ENCODE measurements at places on chromosomes 3 and 15.

DNA sequence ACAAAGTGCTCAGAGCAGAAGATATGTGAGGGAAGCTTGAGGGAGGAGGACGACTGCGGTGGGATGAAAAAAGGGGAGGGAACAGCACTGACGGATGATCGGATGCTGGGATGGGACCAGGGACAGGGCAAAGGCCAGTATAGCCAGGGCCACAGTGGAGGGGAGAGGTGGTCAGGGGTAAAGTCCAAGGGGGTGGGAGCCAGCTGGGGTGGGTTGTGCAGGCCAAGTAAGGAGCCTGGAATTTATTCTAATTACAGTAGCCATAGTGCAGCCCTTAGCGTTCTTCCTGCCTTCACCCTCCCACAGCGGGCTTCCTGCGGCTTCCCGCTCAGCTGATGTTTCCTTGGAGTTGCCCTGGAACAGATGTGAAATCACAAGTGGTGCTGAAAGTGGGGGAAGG lies 7.6 kb upstream of the APEH start:
- DNase-seq = no peak

DNA sequence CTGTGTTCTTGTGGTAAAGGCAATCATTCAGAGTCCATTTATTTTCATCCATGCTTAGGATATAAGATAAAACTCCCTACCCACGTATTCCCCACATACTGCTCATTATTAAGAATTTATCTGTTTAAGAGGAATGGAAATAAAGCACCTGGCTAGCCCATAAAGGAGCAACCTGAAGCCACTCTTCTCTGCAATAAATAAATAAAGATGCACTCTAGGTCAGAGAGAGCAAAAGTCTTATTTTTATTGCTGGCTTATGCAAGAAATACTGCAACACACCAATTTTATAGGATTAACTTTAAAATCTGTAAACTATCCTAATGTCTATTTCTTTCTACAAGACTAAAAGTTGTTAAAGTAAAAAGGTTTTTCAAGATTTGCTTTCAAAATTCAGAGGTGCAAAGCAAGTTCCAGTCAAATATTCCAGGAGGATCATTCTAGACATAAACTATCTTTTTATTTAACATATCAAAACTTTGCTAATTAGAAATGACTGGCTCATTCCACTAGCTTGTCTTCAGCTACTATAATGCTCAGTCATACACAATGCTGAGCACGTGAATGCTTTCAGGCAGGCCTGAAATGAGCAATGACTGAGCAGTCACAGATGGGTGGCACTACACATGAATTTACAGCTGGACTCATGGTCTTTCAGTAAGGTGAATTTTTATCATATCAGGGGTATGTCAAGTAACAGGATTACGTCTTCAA lies 7.1 kb downstream of the TJP1 start:
- no peak for DNase-seq

DNA sequence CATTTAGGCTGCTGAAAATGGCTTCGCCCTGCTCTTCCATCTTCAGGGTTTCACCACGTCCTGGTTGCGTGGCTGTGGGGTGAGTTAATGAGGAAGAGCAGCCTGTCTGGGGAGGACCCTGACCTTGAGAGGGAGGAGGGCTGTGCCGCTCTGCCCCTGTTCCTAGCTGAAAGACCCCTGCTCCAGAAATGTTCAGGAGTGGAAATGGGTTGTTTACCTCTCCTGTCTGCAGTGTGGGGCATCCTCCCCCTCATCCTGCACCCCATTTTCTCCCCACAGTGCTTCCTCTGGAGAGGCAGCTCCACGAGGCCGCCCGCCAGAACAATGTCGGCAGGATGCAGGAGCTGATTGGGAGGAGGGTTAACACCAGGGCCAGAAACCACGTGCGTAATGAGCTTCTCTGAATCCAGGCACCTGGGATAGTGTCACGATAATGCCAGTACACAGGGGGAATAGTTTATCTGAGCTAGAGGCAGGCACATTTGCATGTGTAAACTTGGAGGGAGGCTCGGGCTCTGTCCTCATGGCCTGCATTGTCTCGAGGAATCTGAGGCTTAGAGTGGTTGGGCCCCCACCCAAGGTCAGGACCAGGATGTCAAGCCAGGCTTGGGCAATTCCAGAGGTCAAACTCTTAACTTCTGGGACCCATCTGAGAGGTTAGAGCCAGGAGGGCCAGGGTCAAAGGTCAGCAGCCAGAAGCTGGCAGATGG lies 4.0 kb downstream of the ANKDD1A start:
- DNase-seq = no peak

GRCh38 chr3:105140899-105141367 lies 225.8 kb upstream of the ALCAM start:
- no peak for DNase-seq

DNA sequence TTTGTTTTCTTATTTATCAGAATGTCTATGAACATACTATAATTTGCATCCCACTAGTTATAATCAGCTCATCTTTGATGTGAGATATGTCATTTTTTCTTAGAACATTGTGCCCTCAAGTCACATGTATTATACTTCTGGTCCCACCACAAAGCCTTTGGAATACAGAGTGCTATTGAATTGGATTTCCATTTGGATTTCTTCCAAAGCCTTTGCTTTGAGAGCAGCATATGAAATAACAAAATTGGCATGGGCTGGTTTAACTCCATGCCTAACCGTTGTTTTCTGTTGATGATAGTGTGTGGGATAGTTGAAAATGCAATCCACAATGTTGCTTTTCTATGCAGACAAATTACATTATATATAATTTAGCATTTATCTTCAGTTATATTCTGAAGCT lies 284.5 kb upstream of the PLSCR5 start:
- DNase-seq = no peak

DNA sequence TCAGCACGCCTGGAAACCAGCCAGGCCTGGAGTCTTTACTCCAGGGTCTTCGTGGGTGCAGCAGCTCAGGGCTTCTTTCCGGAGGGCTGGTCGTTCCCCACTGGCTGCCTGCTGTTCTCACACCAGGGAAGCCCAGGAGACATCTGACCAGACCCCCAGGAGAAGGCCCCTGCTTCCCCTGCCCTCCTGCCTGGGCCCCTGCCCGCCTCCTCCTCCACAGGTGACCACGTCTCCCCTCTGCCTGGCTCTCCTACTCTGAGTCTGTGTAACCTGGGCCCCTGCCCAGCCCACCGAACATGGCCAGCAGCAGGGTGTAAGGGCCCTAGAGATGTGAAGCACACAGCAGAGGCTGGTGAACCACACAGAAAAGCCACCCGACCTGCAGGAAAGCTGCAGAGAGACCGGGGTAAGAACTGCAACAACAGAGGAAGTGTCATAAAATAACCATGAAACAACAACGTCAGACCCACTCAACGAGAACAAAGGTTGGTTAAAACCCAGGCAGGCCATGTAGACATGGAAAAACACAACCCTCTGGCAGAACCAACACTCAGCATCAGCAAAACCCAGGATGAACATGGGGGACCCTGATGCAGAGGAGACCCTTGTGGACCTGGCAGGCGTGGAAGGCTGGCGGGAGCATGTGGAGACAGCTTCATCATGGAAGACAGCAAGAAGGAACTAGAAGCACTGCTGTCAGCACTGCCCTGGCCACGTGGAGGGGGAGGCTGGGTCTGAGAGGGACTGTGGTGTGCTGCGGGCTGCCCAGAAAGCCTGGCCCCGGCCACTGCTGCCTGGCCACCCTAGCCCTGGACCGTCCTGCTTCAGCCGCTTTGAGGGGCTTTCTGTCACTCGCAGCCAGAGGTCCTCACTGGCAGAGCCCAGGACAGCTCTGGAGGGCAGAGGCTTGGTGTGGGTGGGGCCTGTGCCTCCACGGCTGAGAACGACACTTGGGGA lies 20.4 kb downstream of the UROC1 start:
- DNase-seq = no peak

GRCh38 chr3:185046164-185046515 lies 106.7 kb downstream of the C3orf70 start:
- no peak for DNase-seq

DNA sequence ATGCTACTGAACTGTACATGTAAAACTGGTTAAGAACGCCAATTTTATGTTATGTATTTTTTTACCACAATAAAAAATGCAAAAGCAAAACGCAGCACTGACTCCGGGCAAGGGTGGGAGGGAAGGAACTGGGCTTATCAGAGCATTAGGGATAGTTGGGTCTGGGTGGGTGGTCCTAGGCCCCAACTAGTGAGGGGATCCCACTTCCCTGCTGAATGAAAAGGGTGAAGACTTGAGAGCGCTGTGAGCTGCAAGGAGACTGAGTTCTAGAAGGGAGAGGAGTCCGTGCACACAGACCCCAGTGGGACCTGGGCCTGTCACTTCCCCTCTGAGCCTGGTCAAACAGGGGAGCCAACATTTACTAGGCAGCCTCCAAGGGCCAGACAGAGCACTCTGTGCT lies 98.6 kb downstream of the TPRA1 start:
- no peak for DNase-seq

DNA sequence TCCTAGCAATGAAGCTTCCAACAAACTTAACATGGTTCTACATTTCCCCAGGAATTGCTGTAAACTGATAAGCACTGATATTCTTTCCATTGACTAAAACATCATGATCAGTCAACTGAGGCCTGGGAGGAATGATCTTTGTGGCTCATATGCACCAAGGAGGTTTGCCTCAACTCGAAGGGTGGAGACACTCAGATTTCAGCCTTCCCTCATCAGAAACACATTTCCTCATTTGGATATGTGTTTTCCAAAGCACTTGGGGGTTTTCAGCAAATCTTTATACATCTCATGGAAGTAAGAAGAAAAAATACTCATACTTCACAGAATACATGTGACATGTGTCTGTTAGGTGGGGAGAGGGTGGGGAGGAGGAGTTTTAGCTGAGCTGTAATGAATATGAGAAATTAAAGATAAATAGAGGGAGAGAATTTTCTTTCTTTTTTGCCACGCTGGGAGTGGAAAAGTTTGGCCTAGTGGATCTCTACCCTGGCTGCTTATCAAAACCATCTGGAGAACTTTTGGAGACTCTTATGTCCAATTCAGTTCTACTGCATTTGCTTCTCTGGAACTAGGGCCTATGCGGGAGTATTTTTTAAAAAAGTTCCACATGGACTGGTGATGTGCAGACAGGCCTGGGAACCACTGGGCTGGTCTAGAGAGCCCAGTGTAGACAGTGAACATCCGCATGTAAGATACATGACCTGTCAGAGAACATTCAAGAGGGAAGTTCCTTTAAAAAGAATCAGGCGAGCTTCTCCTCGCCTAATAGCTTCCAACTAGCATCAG lies 301.0 kb upstream of the ICE2 start:
- DNase-seq = no peak

- DNase-seq = no peak
Measured at GRCh38 chr3:32591186-32591585, 20.5 kb upstream of the DYNC1LI1 start.

DNA sequence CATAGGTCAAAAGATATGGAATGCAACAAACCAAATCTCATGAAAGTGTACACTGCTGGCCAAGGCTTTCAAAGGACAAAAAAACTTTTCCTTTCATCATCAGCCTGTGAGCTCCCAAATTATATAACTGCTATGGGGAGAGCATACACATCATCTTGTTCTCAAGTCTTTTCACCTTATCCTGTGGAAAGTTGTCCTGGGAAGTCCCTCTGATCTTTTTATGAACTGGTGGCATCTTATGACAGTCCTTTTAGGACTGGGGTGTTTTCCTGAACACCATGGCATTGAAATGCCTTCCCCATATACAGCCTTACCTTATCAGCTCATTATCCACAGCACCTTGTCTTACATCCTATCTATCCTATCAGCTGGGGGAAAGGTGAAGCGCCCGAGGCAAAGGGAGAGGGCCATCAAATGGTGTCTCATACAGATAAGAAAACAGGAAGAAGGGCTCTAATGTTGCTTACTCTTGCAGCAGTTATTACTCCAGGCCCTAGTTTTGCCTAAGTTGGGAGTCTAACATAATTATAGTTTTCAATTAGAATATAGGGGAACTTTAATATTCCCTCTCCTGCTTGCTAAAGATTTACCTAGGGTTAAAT lies 61.5 kb upstream of the GOLIM4 start:
- DNase-seq = no peak

GRCh38 chr15:83533410-83533962 lies 86.3 kb downstream of the SH3GL3 start:
- DNase-seq = no peak

GRCh38 chr3:187805774-187806173 lies 60.5 kb upstream of the BCL6 start:
- DNase-seq = no peak

DNA sequence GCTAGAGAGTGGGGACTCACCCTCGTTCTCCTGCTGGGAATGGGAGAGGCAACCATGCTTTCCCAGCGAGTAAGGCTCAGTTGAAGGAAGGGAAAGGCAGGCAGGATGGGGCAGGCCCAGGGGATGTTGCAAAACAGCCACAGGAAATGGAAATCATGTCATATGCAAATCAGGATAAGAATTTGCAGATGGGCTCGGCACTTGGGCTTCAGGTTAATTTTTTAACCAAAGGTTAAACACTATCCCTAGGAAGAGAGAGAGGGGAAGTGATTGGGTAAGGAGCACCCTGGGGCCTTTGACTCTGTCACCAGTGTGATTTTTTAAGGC lies 14.6 kb upstream of the PLA2G4E start:
- DNase-seq = no peak

- DNase-seq = no peak
Measured at GRCh38 chr3:38367779-38368178, 21.2 kb downstream of the XYLB start.

DNA sequence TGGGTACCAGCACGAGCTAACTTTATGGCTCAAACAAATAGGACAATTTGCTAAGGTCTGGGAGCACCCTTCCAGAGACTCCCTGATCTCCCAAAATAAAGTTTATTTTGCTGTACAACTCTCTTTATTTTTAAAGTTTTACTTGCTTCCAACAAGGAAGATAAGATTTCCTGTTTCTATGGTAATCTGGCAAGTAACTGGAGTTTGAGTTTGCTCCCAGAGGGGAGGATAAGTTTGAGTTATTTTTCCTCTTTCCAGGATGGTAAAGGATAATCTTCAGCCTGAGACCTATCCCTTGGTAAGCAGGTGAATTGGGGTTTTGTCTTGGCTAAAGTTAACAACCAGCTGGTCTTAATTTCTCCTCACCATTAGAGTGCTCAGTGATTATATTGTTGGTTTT lies 1019.4 kb upstream of the ALCAM start:
- DNase-seq = no peak

DNA sequence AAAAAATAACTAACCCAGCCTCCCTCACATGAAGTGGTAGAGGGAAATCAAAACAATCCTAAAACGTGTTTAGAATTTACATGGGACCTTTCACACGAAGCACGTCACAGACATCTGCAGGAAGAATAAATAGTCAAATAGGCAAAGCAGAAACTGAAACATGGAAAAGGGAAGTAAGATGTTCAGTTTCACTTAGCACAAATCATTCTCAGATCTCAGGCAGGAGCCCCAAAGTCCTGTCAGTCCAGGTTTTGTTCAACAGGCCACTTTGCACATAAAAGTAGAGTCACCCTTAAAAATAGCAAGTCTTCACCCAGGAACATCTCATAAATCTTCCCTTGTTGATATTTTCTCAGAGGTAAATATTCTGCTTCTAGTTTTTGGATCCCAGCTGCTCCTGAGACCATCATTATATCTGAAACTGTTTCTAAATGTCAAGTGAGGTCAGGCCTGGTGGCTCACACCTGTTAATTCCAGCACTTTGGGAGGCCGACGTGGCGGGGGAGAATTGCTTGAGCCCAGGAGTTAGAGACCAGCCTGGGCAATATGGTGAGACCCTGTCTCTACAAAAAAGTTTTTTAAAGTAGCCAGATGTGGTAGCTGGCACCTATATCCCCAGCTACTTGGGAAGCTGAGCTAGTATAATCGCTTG lies 1.9 kb downstream of the RUBCN start:
- no peak for DNase-seq
